Cardiac muscle cell (in vitro differentiated cells and primary cell): ENCODE measurements at places on chromosomes 1 and 21. TPM values are rescaled to one million over a fixed set of nuclear protein-coding genes. Genes with fewer than 3 reads are reported as not detected.

- no peak for DNase-seq
Observed at GRCh38 chr1:175493321-175494010, 249.9 kb downstream of the TNR start.

GRCh38 chr1:61682891-61683290 lies 42.0 kb downstream of the TM2D1 start:
- no peak for DNase-seq

DNA sequence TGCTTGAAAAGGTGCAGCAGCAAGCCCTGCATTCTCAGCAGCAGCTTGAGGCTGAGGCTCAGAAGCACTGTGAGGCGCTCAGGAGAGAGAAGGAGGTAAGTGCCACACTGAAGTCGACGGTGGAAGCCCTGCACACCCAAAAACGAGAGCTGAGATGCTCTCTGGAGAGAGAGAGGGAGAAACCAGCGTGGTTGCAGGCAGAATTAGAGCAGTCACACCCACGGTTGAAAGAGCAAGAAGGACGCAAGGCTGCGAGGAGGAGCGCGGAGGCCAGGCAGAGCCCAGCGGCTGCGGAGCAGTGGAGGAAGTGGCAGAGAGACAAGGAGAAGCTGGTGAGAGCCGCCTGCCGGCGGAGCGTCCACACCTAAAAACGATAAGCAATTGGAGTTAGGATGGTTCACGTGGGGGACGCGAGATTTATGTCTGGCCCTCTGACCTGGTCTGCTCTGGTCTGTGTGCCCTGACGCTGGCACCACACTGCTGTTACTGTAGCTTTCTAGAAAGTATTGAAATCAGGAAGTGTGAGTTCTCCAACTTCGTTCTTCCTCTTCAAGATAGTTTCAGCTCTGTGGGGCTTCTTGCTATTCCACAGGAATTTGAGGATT lies 26.7 kb upstream of the DIP2A start:
- no peak for DNase-seq

Gene MCOLN2
- 0.11 TPM in 1 of 2 replicates, not detected in the other for polyA plus RNA-seq

DNA sequence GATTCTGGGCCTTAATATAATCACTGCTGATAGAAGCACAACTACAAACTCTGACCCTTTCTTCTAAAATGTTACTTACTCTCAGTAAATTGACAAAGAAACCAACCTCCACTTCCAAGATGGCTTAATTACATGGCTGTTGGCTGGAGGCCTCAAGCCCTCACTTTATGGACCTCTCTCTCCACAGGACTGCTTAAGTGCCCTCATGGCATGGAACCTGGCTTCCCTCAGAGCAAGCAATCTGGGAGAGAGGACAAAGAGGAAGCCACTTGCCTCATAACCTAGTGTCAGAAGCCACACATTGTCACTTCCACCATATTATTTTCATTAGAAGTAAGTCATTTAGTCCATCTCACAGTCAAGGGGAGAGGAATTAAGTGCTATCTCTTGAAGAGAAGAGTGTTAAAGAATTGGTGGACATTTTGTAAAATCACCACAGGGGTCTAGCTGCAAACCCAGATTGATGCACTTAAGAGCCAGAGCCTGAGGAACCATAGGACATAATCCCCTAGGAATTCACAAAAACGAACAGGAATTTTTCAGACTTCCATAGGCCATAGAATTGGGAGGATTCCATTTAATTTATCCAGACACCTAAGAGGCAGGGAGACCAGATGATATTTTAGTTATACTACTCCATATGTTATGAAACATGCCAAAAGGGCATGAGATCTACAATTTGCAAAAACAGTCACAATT lies 97.5 kb upstream of the TNFSF4 start:
- no peak for DNase-seq

- DNase-seq, result no peak
Observed at GRCh38 chr1:235206533-235207208, 45.6 kb upstream of the RBM34 start.

DNA sequence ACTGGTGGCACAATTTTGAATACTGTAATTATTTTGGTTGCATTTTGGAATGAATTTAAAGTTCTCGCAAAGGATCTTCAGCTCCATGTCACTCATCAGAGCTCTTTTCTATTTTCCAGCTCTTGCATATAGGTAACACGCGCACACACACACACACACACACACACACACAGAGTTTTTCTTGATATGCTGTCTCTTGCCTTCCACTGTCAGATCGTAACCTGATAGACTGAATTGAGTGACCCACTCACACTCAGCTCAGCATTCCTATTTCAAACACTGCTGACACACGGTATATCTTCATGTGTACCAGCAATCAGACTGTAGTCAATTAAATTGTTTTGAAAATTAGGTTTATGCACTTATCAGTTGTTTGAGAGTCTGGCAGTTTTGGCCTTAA lies 214.1 kb downstream of the PBX1 start:
- no peak for DNase-seq

- no peak for DNase-seq
Observed at GRCh38 chr1:2342384-2343022, 48.9 kb downstream of the MORN1 start.

Gene NAV1
- polyA plus RNA-seq, result 99.0 and 127 TPM in 2 replicates

Gene TCHHL1
- not detected in 2 replicates for polyA plus RNA-seq

DNA sequence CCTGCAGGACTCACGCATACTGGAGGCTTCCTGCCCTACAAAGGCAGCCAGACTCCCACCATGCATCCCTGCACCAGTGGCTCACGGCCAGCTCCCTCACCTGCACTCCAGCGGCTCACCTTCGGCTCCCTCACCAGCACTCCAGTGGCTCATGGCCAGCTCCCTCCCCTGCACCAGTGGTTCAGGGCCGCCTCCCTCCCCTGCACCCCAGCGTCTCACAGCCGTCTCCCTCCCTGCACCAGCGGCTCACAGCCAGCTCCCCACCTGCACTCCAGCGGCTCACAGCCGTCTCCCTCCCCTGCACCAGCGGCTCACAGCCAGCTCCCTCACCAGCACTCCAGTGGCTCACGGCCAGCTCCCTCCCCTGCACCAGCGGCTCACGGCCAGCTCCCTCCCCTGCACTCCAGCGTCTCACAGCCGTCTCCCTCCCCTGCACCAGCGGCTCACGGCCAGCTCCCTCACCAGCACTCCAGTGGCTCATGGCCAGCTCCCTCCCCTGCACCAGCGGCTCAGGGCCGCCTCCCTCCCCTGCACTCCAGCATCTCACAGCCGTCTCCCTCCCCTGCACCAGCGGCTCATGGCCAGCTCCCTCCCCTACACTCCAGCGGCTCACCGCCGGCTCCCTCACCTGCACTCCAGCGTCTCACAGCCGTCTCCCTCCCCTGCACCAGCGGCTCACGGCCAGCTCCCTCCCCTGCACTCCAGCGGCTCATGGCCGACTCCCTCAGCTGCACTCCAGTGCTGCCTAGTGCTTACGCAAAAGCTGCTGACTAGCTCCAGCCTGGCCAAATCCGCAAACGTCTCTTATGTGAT lies 324.5 kb downstream of the NPHP4 start:
- no peak for DNase-seq

GRCh38 chr1:207004931-207005830 lies 27.4 kb downstream of the C1orf116 start:
- DNase-seq, result peak; percentile 79

Gene LORICRIN
- 0.19 TPM in 1 of 2 replicates, not detected in the other for polyA plus RNA-seq

- DNase-seq, result no peak
Observed at GRCh38 chr1:67201891-67202290, 35.6 kb downstream of the IL23R start.

GRCh38 chr1:2602866-2603520 lies 16.4 kb downstream of the PRXL2B start:
- no peak for DNase-seq

GRCh38 chr1:21898326-21899200 lies 38.5 kb downstream of the HSPG2 start:
- DNase-seq, result no peak

Gene CLIC6
- not detected in 2 replicates for polyA plus RNA-seq

GRCh38 chr21:45179568-45180245 lies 105.3 kb downstream of the ADARB1 start:
- no peak for DNase-seq

DNA sequence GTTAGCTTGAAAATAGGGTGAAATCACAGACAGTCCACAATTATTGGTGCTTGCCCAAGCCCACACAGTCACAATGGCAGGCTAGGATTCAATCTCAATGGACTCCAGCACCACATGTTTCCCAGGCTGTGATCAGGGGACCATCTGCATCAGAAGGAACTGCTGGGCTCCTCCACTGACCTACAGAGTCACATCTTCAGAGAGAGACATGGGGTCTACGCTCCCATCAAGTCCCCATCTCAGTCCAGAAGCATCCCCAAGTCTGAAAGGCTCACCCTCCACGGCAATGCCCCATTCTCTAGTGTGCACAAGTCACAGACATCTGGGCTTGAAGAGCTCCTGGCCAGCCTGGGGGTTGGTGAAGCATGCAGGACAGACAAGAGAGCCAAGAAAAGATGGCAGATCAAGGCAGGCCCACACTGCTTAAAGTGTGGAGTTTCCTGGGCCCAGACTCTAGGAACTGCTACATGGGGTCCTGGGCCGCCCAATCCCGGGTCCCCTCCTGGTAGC lies 262.5 kb downstream of the NPHP4 start:
- no peak for DNase-seq

- peak; percentile 51 for DNase-seq
Observed at GRCh38 chr1:85502625-85503083, 37.7 kb upstream of the DDAH1 start.

DNA sequence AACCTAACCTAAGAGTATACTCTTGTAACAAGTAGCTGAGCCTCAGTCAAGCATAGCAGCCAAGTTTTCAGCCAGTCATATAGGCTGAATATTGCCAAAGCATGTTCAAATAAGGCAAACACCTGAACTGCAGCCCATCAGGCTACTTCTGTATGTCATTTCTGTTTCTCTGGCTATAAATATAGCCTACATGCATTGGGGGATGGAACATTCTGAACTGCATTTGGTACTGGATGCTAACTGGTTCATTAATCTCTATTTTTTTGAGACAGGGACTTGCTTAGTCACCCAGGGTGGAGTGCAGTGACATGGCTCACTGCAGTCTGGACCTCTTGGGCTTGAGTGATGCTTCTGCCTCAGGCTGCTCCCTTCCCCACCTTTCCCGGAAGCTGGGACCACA lies 37.3 kb downstream of the MAST2 start:
- DNase-seq, result no peak

GRCh38 chr1:34362949-34363348 lies 186.2 kb downstream of the C1orf94 start:
- no peak for DNase-seq

DNA sequence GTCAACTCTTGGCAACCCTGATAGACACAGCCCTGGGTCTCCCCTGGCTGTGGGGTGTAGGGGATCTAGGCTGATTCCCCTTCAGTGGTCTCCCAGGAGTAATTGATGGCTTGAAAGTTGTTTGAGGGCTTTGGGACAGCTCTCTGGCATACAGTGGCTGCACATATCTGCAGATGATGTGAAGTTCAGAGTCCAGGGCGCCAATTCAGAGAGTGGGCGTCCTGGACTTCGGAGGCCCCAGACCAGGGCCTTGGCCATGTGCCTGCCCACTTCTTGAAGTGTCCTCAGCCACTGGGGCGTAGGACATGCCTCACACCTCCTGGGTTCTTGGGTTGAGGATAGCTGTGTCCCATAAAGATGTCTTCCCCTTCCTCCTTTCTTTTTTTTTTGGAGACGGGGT lies 2.6 kb downstream of the INAVA start:
- no peak for DNase-seq

Gene TSPEAR
- polyA plus RNA-seq, result 3.4 and 5.3 TPM in 2 replicates

- DNase-seq, result no peak
Observed at GRCh38 chr1:30908316-30908695, 252 bp downstream of the SDC3 start.

DNA sequence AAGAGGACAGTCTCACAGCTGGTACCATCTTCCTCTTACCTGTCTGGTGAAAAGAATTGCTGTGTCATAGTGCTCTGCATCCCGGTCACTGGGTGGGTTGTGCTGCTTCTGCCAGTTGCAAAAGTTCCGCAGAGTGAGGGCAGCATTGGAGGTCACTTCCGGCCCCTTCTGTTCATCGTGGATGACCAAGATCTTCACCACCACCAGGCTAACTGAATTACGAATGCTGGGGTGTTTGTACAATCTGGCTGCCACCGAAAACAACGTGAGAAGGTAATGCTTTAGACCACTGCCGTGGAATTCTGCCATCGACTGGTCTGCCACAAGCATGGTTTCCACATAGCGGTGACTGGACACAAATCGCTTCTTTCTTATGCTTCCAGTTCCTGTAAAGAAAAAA lies 2.9 kb downstream of the ADAMTS1 start:
- no peak for DNase-seq

DNA sequence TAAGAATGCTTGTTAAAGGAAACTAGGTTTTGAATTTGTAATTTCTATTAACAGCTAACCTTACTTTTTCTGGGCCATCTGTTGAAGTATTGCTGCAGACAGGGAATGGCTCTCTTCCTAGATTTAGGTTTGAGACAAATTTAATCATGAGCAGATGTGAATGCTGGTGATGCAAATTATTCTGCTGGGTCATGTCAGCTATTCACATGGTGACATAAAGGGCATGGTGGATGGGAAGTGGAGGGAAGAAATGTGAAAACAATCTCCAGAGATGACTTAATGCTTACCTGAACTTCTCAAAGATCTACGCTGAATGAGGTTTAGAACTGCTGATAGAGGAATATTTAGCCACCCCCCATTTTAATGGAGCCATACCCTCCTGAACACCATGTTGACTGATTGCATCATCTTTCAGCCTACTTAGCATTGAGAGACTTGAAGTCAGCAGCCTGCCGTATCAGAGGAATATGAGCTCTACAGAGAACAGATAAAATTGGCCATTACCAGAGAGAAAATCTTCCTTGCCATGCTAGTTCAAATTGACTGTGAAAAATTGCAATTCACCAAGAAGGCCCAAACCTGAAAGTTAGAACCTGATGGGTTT lies 138.8 kb downstream of the HHAT start:
- no peak for DNase-seq

- DNase-seq, result peak; percentile 78
Observed at GRCh38 chr1:231460614-231461013, 38.5 kb upstream of the EGLN1 start.

- no peak for DNase-seq
Observed at GRCh38 chr1:246631426-246631825, 65.2 kb downstream of the CNST start.

- DNase-seq, result no peak
Observed at GRCh38 chr1:210342986-210343780, 14.5 kb downstream of the HHAT start.

DNA sequence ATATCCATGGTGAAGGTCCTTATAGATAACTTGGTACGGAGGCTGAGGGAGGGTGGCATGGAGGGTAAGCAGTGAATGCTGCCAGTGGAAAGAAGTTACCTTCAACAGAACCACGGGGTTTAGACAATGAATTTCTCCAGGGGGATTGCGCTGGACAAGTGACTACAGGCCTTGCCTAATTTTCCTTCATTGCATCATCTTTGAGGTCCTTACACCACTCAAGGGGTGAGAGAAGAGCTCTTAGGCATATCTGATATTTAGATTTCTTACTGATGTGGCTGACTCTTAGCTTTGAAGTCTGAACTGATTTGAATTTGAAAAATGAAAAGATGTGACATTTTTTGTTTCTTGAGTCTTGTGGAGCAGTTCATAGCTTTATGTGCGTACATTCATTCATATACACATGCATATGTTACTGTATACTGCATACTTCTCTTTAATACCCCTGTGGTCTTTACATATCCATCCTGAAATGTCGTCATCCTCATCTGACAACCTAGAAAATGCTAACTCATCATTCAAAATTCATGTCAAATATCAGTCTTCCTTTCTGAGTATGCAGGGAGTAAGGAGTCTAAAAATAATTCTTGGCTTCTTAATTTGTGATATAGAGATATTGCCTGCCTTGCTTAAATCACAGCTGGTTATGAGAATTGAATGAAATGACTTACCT lies 63.6 kb downstream of the DNM3 start:
- DNase-seq, result no peak

Gene CLDN17
- not detected in 2 replicates for polyA plus RNA-seq
